ENCODE measurements at places on chromosomes 12 and 14. TPM values are rescaled to one million over a fixed set of nuclear protein-coding genes. Genes with fewer than 3 reads are reported as not detected.
A peak's percentile ranks its signal among the peaks of the same experiment; 100 is the strongest.

GRCh38 chr14:54805445-54806322 is 96.9 kb downstream of the GCH1 start:
- peak overlapping the region; percentile 42 for H3K4me3 ChIP-seq
- H3K36me3 ChIP-seq = no peaks in the 10 kb centered on the region
- no peak overlapping the region for H3K27ac ChIP-seq
- no peaks in the 10 kb centered on the region for H3K27me3 ChIP-seq
- H3K4me1 ChIP-seq = peaks cover 5% of the 10 kb centered on the region
- peak; percentile 99 for DNase-seq

GRCh38 chr12:64600164-64600561 is 10.1 kb upstream of the RASSF3 start:
- H3K27ac ChIP-seq = no peak overlapping the region
- H3K4me1 ChIP-seq = peaks cover 5% of the 10 kb centered on the region
- peak; percentile 17 for DNase-seq
- H3K36me3 ChIP-seq = no peaks in the 10 kb centered on the region

DNA sequence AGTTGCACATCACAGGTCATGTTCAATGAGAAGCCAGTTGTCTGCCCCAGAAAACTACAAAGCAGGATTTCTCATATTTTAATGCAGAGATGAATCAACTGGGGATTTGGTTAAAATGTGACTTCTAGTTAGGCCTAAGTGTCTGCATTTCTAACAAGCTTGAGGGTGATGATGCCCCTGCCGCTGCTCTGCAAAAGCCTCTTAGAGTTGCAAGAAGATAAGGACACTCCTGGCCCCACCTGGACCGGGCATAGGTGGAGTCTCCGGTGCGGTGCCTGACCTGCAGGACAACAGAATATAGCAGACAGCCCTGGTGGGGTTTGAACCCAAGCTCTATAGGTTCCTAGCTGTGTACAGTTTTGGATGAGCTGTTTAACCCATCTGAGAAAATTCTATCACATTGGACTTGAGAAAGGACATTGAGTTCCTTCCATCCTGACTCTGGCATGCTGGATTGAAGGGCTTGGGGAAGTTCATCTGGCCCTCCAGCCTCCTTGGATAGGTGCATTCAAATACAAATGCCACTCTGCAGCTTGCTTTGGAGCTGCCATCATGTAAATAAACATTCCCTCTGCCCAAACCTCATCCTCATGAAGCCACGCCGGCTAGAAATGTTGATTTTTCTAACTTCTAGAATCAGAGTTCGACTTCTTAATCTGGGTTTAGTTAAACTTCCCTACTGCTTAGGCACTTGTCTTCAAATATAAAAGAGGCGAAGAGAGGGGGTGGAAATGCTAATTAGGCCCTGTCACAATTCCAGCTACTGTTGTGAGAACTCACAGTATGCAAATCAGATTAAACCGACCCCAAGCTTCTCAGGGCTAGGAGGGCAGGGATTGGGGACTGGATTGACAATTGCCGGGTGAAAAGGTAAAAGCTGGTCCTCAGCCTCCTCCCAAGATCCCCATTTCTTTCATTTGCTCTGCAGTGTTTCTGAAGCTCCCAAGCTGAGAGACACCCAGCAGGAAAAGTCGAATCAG is 1225.6 kb downstream of the VRK1 start:
- H3K27me3 ChIP-seq = peaks cover 51% of the 10 kb centered on the region
- H3K4me1 ChIP-seq = no peaks in the 10 kb centered on the region
- no peaks in the 10 kb centered on the region for H3K36me3 ChIP-seq
- H3K27ac ChIP-seq = no peak overlapping the region

DNA sequence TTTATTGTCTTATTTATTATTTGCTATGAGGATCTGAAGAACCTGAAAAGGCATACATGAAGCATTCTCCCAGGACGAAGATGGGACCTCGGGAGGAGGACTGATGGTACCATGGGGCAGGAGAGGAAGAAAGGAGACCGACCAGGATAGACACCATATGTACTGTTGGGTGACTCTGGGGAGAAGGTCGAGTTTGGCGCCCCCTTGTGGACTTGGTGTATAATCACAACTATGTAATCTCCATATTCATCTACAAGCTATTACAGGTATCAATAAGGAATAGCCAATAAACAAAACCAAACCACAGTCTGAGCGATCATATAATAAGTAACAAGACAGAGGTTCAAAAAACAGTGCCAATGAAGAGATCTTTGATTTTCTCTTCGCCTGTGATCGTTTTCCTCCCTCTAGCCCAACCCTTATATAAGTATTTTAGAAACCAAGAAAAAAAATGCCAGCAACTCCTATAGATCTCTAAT is 139.1 kb downstream of the SPTSSA start:
- no peaks in the 10 kb centered on the region for H3K36me3 ChIP-seq
- peak; percentile 68 for DNase-seq
- H3K4me3 ChIP-seq = no peak overlapping the region
- no peak overlapping the region for H3K27ac ChIP-seq

- no peak overlapping the region for H3K4me3 ChIP-seq
- no peaks in the 10 kb centered on the region for H3K36me3 ChIP-seq
- H3K27me3 ChIP-seq = no peaks in the 10 kb centered on the region
- H3K4me1 ChIP-seq = no peaks in the 10 kb centered on the region
- no peak overlapping the region for H3K27ac ChIP-seq
- peak; percentile 41 for DNase-seq
Observed at GRCh38 chr12:18849080-18849479, 111.2 kb downstream of the CAPZA3 start.

- H3K36me3 ChIP-seq = no peaks in the 10 kb centered on the region
- no peaks in the 10 kb centered on the region for H3K4me1 ChIP-seq
- H3K27me3 ChIP-seq = no peaks in the 10 kb centered on the region
- no peak overlapping the region for H3K27ac ChIP-seq
- no peak for DNase-seq
Observed at GRCh38 chr12:51871126-51871525, 16.8 kb upstream of the ANKRD33 start.

Gene SLC2A14
- not detected for total RNA-seq

GRCh38 chr12:74152370-74152769 is 385.3 kb upstream of the ATXN7L3B start:
- H3K36me3 ChIP-seq = no peaks in the 10 kb centered on the region
- no peak for DNase-seq
- H3K27me3 ChIP-seq = no peaks in the 10 kb centered on the region
- no peak overlapping the region for H3K27ac ChIP-seq
- H3K4me3 ChIP-seq = no peak overlapping the region
- H3K4me1 ChIP-seq = no peaks in the 10 kb centered on the region

Gene SMCO2
- total RNA-seq = 1.7 TPM

- no peak for DNase-seq
- H3K4me1 ChIP-seq = no peaks in the 10 kb centered on the region
- H3K4me3 ChIP-seq = no peak overlapping the region
- H3K36me3 ChIP-seq = no peaks in the 10 kb centered on the region
- 0 out of 2 replicates have a peak, but pooled peaks cover 4% of the 10 kb centered on the region for H3K27me3 ChIP-seq
- H3K27ac ChIP-seq = no peak overlapping the region
Observed at GRCh38 chr12:113063396-113064350, 7.1 kb downstream of the DTX1 start.

DNA sequence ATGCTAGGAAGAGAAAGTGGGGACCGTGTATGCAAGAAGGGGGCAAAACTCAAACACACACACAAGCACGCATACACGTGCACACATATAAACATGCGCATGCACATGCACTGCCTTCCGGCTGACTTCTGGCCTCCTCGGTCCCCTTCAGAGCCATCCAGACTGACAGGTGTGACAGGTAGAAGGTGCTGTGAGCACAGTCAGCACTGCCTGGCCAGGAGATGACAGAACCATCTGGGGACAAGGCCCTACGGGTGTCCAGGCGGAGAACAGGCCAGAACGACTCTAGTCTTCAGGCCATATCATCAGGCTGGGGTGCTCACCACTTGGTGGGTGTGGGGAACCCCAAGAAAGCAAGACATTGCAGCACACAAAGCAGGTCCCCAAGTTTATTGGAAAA is 7.3 kb downstream of the KRT83 start:
- peaks cover 2% of the 10 kb centered on the region for H3K4me1 ChIP-seq
- H3K36me3 ChIP-seq = no peaks in the 10 kb centered on the region
- H3K27me3 ChIP-seq = no peaks in the 10 kb centered on the region
- H3K27ac ChIP-seq = no peak overlapping the region

DNA sequence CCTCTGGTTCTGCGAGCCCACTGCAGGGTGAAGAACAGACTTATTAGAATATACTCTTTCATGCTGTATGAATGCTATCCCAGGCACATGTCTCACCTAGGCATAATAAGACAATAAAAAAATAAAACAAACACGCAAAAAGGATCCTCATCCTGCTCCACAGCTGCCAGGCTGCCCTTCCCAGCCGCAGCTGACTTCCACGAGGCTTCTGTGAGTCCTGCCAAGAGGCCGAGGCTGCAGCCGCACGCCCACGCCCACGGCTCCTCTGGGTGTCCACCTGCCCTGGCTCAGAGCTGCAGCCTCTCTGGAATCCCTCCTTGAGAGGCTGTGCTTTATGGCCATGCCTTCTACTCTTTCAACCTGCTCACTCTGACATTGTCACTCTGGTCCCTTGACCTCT is 6.9 kb downstream of the SMIM41 start:
- no peak overlapping the region for H3K4me3 ChIP-seq
- H3K27me3 ChIP-seq = no peaks in the 10 kb centered on the region
- DNase-seq = no peak
- H3K36me3 ChIP-seq = no peaks in the 10 kb centered on the region

Gene LRFN5
- not detected for total RNA-seq

- no peaks in the 10 kb centered on the region for H3K4me1 ChIP-seq
- no peak for DNase-seq
- no peaks in the 10 kb centered on the region for H3K36me3 ChIP-seq
- H3K27ac ChIP-seq = no peak overlapping the region
Observed at GRCh38 chr12:69309461-69309860, 38.7 kb upstream of the LYZ start.

DNA sequence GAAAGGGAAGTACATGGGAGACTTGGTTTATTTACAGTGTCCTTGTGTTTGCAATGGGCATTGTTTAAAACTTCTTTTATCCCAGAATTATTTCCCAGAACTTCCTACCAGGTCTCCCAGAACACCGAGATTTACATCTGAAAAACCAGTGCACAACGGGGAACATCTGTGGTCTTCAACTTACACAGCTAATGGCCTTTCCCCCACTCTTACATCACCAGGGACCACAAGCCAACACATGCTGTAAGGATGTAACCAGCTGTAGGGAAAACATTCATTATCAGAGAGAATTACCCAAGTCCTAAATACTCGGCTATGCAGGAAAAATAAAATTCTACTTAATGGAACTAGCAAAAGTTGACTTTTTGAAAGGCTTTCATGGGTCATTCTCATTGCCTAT is 267.6 kb downstream of the DUSP6 start:
- H3K27me3 ChIP-seq = no peaks in the 10 kb centered on the region
- H3K4me3 ChIP-seq = no peak overlapping the region

Gene TMEM260
- total RNA-seq = 28.6 TPM

Gene GPR68
- 1.5 TPM for total RNA-seq

DNA sequence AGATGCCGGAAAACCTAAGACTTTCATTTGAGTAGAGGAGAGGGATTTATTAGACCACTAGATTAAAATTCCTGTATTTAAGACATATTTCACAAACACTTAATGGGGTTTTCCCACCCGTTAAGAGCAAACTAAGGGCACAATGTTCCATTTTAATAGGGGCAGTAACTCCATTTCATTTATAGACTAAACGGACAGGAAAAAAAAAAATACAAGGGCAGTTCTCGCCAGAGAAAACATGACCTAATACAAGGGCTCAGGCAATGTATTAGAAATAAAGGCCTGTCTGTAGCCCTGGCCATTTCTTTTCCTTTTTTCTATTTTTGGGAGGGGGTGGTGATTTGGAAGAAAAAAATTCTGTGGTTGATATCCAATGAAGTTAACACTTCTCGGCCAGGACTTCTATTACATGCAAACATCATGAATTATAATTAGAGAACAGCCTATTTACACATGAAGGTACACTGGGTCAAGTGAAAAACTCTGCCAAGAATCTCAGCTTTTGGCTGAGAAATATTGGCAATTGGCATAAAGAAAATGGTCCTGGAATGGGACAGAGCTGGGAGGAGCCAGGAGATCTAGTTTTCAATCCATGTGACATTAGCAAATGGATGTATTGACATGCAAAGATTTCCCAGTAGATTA is 641.1 kb upstream of the TBX3 start:
- no peaks in the 10 kb centered on the region for H3K27me3 ChIP-seq
- peaks cover 22% of the 10 kb centered on the region for H3K4me1 ChIP-seq
- H3K4me3 ChIP-seq = no peak overlapping the region
- no peak overlapping the region for H3K27ac ChIP-seq
- H3K36me3 ChIP-seq = no peaks in the 10 kb centered on the region

Gene LHX5
- 0.23 TPM for total RNA-seq

Gene SLC6A13
- total RNA-seq = not detected

DNA sequence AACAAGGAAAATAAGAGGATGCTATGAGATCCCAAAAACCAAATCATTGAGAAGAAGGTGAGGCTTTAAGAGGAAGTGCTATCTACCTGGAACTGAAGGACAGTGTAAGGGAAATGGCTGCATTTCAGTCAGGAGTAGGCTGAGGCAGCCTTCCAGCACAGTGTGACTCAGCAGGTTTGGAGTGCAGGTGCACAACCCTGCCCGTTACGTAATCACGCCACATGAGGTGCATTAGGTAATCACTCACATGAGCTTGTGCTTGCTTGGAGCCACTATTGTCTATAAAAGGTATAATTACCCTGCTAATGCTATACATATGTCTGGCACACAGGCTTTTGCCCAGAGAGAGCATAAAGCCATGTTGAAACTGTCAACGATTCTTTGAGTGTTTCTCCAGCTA is 74.9 kb downstream of the DIO2 start:
- H3K4me1 ChIP-seq = peaks cover 15% of the 10 kb centered on the region
- peak; percentile 61 for DNase-seq
- H3K36me3 ChIP-seq = peaks cover 6% of the 10 kb centered on the region
- H3K27ac ChIP-seq = peak overlapping the region; percentile 96

GRCh38 chr12:26122681-26123481 is 2.0 kb downstream of the BHLHE41 start:
- H3K4me1 ChIP-seq = peaks cover 47% of the 10 kb centered on the region
- H3K4me3 ChIP-seq = peak overlapping the region; percentile 77
- H3K27me3 ChIP-seq = no peaks in the 10 kb centered on the region
- peaks cover 29% of the 10 kb centered on the region for H3K36me3 ChIP-seq
- H3K27ac ChIP-seq = peak overlapping the region; percentile 89
- peak; percentile 74 for DNase-seq

DNA sequence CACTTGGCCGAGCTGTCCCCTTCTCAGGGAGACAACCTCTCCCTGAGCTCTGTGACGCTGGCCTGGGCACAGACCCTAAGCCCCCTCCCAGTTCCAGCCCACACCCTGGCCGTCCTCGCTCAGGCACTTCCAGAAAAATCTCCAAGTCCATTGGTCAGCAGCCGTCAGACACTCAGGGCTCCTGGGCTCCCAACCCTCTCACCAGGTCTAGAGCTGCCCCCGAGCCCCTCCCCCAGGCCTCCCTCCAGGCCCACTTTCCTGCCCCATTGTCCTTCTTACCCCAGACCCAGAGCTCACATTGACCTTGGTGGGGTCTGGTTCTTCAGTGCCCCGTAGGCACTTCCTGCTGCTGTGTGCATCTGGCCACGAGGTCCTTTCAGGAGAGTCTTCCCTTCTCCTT is 249.3 kb upstream of the RTL1 start:
- H3K27me3 ChIP-seq = no peaks in the 10 kb centered on the region
- no peaks in the 10 kb centered on the region for H3K36me3 ChIP-seq
- peaks cover 25% of the 10 kb centered on the region for H3K4me1 ChIP-seq

GRCh38 chr12:1810201-1810930 is 10.0 kb upstream of the LRTM2 start:
- H3K36me3 ChIP-seq = no peaks in the 10 kb centered on the region
- DNase-seq = no peak
- no peaks in the 10 kb centered on the region for H3K4me1 ChIP-seq

All from PC-3 (cell line).